ENCODE measurements at places on chromosomes 2 and 18.

DNA sequence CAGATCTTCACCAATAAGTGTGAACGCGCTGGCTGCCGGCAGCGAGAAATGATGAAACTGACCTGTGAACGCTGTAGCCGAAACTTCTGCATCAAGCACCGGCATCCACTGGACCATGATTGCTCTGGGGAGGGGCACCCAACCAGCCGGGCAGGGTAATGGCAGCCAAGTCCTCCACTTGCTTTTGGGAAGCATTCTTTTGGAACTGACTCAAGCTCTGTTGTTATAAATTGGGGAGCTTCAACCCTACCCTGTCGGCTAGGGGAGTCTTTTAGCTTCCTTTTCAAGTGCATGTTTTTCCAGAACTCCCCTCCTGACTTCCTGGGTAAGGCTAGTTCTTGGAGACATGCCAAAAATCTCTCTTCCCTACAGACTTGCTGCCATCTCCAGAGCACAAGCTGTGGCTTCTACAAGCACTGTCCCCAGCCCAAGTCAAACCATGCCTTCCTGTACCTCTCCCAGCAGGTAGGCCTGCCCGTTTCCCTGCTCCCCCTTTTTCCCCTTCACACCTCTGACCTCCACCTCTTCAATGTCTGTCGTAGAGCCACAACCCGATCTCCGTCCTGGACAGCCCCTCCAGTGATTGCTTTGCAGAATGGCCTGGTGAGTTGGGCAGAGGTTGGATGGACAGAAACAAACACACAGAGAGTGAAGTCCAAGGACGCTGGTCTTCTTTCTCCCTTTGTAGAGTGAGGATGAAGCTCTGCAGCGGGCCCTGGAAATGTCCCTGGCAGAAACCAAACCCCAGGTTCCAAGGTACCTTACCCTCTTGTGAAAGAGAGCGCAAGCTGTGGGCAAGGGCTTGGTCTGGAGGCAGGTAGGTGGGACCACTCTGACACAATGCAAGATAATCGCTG lies 1.5 kb downstream of the ZFAND2B start:
- no peak for DNase-seq

- no peak for DNase-seq
These were observed 11.6 kb upstream of the RBFA start for GRCh38 chr18:80022613-80023012.

DNA sequence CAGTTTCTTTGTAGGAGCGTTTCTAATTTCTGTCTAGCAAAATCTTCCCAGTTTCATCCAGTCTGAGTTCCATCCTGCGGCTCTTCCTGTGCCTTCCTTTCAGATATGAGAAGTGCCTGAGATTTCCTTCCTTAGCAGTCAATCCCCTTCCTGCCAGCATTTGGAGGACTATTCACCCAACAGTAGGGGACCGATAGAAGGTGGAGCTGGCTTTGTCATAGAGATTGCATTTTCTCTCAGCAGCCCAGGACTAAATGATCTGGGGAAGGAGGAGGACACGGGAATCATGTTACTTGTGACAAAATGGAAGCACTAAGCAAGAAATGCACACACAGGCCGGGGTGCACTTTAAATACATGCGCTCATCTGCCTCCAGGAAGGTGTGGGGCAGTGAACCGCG lies 5.6 kb upstream of the SMIM21 start:
- DNase-seq: no peak

- DNase-seq: no peak
These were observed 6.4 kb downstream of the ARL4C start for GRCh38 chr2:234490271-234491091.

DNA sequence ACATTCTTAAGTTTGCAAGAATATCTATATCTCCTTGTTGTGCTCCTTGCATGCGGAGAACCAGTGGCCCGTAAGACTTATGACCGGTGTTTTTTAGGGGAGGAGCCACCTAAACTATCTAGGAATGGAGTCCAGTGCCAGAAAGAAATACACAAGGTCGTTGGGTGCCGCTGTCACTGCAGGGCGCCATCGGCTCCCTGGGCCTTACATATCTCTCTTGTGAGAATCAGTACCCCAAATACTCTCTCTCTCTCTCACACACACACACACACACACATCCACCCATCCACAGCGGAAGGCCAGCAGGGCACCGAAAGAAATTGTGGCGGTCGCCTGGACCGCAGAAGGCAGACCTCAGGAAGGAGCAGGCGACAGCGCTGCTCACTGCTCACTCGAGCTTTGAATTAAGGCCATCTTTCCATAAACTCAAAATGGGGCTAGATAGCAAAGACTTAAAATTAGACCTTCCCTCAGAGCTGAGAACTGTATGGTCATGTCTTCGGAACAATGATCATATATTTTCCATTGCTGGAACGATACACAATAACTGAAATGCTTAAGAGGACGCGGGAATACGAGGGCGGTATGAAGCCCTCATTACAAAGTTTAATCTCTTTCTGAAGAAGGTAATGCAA lies 10.4 kb downstream of the NR4A2 start:
- no peak for DNase-seq

DNA sequence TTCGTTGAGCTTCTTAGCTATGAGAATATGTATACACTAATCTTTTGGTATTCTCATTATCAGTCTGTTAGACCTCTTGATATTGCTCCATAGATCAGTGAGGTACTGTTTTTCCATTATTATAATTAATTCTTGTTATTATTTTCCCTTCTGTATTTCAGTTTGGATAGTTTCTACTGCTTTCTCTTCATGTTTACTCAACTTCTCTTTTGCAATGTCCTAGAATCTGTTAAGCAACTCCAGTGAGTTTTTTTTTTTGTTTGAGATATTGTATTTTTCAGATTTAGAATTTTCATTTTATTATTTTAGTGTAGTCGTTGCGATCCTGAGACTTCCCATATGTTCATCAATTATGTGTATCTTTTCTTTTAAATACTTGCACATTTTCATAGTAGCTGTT lies 260.8 kb downstream of the SETBP1 start:
- DNase-seq: no peak

DNA sequence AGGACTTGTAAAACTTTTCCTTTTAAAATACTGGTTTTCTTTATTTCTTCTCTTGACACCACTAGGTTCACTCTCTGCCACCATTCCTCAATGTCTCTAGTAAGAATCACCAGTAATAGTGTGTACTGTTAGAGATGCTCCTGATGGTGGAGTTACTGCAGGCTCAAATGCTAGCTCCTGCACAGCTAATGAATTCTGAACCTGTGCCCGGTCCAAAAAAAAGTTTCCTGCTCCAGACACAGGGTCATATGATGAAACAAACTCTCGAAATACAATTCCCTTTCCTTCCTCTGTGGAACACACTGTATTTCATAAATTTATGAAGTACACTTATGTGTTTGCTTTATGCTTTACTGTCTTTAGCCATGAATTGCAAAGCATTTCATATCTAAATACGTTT lies 19.2 kb downstream of the PMS1 start:
- DNase-seq: no peak

GRCh38 chr2:134410831-134411231 lies 157.0 kb downstream of the MGAT5 start:
- no peak for DNase-seq

GRCh38 chr2:10084223-10084865 lies 4.1 kb upstream of the CYS1 start:
- no peak for DNase-seq

DNA sequence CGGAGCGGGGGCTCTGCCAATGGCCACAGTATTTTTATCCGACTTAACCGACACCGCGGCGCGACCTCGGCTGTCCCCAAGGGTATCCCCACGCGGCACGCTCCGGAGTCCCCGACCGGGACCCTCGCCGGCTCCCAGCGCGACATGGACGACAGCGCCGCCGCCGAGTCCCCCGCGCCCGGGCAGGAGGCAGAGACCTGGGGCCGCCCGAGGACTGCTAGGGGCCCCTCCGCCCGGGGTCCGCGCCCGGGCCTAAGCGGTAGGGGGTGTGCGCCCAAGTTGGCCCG lies 468 bp downstream of the UXS1 start:
- no peak for DNase-seq

Data from stimulated activated CD4-positive, alpha-beta T cell treated with anti-CD3 and anti-CD28 coated beads, Interleukin-1b, Interleukin-23, amount 100 ng/mL, for 4 hours (primary cell).